ENCODE measurements at places on chromosomes 16 and 17.

GRCh38 chr17:47665655-47666054, 15.9 kb downstream of the KPNB1 start:
- peak; percentile 29 for DNase-seq

- peak; percentile 76 for DNase-seq
Observed at GRCh38 chr17:2222901-2223616, 80.5 kb downstream of the SMG6 start.

GRCh38 chr17:10171581-10171981, 26.8 kb downstream of the GAS7 start:
- DNase-seq, result peak; percentile 41

GRCh38 chr16:35523991-35524390, 2064.6 kb downstream of the TP53TG3F start:
- DNase-seq, result no peak

GRCh38 chr17:48310748-48311213, 119.2 kb downstream of the SKAP1 start:
- DNase-seq, result no peak

- DNase-seq, result peak; percentile 58
Observed at GRCh38 chr17:81582341-81582740, 30.2 kb upstream of the FAAP100 start.

- DNase-seq, result peak; percentile 94
Observed at GRCh38 chr17:76772842-76773525, 35.1 kb downstream of the MFSD11 start.

DNA sequence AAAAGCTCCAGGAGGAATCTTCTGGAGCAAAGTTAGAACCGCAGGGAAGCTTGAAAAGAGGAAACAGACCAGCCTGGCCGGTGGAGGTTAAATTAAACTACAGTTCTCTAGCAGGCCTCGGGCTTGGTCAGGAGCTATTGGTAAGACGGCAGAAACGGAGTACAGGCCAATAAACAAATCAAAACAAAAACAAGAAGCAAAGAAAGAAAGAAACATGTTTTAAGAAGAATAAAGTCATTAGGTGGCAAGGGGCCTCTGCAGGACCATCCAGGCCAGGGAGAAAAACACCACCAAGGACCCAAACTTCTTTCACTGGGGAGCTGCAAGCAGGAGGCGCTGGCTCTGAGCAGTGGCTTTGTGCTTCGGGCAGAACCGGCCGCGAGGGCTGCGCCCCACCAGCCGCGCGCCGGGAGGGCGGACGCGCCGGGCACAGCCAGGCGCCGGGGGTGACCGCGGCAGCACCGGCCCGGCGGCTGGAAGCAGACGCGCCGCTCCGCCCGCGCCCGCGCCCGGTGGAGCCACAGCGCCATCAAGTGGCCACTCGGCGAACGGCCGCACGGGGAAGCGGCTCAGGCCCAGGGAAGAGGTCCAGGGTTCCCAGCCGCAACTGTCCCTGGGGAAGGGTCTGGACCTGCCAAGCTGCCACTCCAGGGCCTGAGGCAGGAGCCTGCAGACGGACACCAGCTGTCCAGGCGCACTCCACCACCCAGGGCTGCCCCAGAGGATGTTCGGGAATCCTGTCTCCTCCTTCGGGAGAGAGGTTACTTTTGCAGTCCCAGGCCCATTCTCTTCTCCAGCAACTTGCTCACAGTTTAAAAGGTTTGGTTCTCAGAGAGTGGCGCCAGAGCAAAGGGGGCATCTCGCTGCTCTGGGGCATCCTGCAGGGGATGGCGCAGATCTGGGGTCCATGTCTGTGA, 419.4 kb downstream of the SOX9 start:
- DNase-seq, result peak; percentile 64

DNA sequence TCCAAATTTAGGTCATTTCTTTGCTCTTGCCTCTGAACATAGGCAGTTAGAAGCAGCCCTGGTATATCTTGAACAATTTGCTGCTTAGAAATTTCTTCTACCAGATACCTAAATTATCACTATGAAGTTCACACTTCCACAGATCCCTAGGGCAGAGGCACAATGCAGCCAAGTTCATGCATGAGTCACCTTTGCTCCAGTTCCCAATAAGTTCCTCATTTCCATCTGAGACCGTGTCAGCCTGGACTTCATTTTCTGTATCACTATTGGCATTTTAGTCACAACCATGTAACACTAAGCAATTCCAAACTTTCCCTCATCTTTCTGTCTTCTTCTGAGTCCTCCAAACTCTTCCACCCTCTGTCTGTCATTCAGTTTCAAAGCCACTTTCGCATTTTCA, 45.0 kb downstream of the KCNJ16 start:
- DNase-seq, result no peak

- peak; percentile 91 for DNase-seq
Observed at GRCh38 chr17:59093702-59094231, 12.9 kb downstream of the TRIM37 start.

GRCh38 chr17:60542071-60542470, 16.0 kb upstream of the APPBP2 start:
- DNase-seq, result peak; percentile 12

DNA sequence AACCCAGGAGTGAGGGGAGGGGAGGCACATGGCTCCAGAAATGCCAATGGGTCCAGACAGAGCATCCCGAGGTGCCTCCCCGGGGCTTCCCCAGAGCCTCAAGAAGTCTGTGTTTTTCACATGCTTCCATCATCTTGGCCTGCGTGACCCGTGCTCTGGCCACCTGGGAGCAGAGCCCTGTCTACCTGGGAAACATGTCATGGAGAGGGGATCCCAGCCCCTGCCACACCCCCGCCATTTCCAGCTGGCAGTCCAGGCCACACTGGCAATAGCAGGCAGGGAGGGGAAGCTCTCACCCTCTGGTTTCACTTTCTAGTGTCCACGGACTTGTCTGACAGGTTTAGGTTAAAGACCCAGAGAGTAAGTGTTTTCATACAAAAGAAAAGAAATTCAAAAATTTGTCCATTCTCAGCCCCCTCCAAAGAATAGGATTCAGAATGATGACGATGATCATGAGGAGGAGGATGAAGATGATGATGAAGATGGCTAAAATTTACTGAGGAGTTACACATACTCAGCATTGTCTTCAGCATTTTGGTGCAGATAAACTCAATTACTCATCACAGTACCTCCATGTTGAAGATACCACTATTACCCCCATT, 9.0 kb downstream of the SMIM5 start:
- no peak for DNase-seq

DNA sequence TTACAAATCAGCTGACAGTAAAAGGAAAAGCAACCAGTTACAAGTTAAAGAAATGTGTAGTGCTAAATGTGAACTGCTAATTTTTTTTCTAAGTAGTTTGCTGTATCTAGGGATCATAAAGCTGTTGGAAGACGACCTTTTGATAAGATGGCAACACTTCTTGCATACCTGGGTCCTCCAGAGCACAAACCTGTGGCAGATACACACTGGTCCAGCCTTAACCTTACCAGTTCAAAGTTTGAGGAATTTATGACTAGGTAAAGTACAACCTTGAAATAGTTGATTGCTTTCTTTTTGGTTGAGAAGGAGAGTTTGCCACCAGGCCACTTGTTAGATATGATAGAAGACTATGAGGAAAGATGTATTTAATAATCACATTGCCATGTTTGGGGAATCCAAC, 35.4 kb downstream of the OMG start:
- DNase-seq, result no peak

DNA sequence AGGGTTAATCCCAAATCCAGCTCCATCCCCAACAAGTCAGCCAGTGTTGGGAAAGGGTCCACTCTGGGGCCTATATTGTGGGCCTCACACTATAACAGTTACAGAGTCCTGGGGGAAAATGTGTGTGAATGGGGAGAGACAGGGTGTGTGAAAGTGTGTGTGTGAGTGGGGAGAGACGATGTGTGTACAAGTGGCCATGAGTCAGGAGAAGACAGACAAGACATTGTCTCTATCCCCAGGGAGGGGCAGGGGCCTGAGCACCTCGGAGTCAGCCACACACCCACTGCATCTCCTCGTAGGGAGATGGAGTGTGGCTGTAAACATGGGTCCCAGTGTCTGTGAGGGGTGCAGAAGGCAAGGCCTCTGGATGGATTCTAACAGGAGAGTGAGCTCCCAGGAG, 2.9 kb downstream of the CRHR1 start:
- no peak for DNase-seq

DNA sequence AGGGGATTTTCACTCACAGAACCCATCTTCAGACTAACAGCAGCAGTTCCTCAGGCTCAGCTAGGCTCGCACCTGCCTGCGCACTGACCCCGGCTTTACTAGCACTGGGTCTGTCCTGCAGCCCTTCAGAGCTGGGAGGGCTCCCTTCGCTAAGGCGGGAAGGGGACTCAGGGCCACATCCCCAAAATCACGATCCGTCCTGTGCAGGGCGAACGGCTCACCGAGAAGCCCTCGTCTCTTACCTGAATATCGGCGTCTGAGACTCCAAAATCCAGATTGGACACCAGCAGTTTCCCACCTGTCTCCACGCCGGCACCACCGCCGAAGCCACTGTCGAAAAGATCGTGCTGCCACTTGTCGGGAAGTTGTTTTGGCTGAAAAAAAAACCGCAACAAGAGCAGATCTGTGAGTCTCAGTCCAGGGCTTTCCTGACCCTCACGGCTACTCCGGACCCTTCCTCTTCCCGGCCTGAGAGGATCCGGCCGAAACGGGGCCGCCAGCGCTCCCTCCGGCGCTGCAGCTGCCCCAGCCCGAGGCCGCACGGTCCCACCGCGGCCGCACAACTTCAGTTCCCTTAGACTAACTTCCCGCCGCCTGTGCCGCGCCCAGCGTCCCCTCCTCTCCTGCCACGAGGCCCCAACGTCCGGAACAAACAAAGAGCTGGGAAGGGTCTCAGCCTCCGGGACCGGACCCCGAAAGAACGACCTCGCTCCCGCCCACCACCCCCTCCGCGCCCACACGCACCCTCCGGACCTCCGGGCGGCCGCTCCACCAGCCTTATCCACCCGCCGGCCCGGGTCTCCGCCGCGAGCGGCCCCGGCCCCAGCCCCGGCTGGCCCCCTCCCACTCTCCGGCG, 711 bp downstream of the ALYREF start:
- no peak for DNase-seq

DNA sequence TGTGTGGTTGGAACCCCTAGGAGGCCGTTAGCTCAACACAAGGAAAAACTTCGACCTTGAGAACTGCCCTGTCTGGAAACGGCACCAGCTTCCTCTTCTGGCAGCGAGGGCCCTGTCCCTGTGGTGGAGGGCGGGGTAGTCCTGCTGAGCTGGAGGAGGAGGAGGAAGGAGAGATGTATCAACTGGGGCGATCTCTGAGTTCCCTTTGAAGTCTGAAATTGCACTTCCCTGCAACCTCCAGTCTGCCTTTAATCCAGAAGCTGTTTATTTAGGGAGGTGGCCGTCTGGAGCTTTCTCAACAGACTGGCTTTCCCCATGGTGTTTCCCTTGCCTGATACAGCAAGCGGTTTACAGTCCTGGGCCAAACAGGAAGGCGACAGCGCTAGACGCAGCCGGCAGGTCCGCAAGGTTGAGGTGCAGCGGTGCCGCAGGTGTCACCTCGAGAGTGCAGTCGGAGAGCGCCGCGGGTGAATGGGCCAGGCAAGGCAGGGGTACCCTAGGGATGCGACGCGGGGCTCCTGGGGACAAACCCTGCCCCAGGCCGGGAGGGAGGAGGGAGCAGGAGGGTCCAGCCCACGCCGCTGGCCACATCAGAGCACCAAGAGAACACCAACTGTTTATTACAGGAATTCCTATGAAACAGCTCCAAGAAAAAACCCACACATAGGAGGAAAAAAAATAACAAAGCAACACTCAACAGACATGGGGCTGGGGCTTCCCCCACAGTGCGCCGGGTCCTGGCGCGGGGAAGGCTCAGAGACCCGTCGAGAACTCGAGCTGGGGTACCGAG, 11.4 kb upstream of the MRPS23 start:
- DNase-seq, result no peak

DNA sequence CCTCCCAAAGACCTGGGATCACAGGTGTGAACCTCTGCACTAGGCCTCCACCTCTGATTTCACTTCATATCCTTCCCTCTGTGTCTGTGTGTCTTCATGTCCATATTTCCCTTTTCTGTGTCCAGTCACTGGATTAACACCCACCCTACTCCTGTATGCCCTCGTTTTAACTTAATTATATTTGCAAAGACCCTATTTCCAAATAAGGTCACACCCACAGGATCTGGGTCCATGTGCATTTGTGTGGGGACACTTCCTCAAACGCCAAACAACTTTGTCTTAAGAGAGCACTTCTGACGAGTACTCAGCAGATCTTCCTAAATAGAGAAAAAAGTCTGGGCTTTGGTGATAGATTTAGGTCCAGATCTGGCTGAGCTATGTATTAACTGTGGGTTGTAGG, 56.3 kb downstream of the MPHOSPH6 start:
- DNase-seq, result no peak

- no peak for DNase-seq
Observed at GRCh38 chr17:42289611-42290181, 1.4 kb downstream of the STAT5A start.

- DNase-seq, result no peak
Observed at GRCh38 chr17:77417575-77417974, 276.8 kb downstream of the SEC14L1 start.

- no peak for DNase-seq
Observed at GRCh38 chr17:17531156-17531555, 35.0 kb upstream of the RASD1 start.

DNA sequence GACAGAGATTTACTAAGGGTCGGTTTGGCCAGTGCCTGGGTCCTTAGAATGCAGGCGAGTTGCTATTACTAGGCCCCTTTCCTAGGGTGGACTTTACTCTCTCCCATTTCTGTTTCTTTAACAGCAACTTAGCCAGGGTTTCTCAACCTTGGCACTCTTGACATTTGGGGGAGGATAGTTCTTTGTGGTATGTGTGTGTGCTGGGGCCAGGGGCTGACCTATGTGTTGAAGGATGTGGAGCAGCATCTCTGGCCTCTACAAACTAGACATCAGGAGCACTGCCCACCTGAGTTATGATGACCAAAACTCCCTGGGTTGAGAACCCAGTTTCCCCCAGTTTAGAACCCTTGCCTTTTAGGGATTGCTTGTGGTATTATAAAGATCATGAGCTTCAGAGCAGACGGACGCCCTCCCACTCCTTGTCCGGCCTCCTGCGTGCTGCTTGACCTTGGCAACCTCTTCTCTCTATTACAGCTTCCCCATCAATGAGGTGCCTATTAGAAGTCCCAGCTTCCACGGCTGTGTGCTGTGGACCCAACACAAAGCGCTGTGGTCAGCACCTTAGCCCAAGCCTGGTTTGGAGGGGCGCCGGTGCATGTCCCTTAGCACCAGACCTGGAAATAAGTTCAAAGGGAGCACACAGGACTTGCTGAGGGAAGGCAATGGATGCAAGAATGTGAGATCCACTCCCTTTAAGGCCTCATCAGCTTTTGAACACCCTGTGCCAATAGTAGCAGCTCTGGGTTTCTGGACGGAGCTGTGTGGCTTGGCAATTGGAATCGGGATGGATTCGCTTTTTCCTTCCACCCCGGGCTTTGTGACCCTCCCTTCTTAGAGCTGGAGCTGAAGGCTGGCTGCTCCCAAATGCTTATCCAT, 239.2 kb upstream of the MAF start:
- no peak for DNase-seq

GRCh38 chr16:67415872-67416793, at the start of gene ZDHHC1:
ZDHHC1 (minus strand) TSS chr16:67416477; CDS start chr16:67407775, 8,702 bp downstream.
- peak; percentile 66 for DNase-seq

GRCh38 chr17:11707586-11707985, 109.3 kb downstream of the DNAH9 start:
- no peak for DNase-seq

DNA sequence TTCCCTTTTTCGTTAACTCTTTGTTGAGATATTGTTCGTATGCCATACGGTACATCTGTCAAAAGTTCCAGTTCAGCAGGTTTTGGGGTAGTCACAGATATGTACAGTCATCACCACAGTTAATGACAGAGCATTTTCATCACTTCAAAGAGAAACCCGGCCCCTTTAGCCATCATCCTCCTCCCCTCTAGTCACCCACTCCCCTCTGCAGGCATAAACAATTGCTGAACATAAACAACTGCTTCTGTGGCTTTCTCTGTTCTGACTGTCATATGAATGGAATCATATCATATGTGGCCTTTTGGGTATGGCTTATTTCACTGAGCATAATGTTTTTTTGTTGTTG, 59.3 kb downstream of the RNF213 start:
- DNase-seq, result no peak
